ENCODE measurements at places on chromosomes 1 and 21.
A peak's percentile ranks its signal among the peaks of the same experiment; 100 is the strongest.

DNA sequence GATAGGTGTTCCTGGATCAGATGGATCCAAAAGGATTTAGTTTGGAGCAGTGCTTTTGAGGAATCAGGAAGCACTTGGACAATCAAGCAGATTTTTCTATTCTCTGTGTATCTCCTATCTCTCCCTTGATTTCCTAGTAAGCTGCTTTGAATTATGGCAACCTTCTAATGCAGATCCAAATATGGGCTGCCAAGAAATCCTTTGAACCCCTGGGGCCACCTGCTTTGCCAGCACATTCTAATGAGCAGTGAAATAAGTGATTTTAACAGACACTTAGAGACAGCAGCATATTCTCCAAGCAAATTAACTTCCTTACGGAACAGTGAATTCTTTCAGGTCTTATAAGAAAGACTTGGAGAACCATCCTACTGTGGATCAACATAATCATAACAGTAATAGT, 195.4 kb downstream of the GPR52 start:
- H3K27ac ChIP-seq = no peak overlapping the region
- no peak for DNase-seq
- H3K27me3 ChIP-seq = no peaks in the 10 kb centered on the region

DNA sequence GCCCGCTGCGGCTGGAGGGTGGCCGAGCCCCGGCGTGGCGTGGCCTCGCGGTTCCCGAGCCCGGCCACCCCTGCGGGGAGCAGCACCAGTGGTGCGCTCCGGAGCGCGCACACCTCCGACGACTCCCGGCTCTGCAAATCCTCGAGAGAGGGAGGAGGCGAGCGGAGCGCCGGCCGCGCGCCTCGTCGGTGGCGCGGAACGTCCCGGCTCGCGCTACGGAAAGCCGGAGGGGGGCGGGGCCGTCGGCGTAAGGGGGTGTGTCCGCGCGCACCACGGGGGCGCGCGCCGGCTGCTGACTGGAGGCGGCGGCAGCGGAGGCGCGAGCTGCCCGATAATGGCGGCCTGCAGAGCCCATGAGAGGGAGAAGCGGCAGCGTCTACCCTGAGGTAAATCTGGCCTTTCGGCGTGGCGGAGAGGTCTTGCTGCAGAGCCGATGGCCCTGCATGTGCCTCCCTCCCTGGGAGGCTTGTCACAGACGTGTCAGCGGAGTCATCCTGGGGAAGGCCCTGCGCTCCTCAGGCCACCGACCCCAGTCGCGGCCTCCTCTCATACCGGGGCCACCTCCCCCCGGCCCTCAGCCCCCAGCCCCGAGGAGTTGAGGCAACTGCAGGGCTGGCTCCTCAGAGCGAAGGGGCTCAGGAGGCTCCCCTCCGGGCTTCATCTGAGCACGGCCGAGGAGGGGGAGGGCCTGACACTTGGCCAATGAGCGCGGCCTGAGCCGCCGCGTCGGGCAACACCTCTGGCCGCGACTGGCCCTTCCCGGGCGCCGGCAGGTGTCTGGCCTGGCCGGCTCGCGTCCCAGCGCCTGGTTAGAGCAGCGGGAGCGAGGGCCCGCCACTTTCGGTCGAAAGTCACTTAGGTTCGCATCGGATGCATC, at the start of gene PDIK1L:
TSS of gene PDIK1L (plus strand) at position 295 of the 877 bp plus-strand sequence. CDS start 2,485 bp downstream, outside the sequence.
- peak within 1 kb of the TSS; percentile 85 for H3K4me3 ChIP-seq
- peaks cover 17% of the 10 kb centered on the region for H3K36me3 ChIP-seq
- H3K27ac ChIP-seq = peak within 1 kb of the TSS; percentile 83
- peak; percentile 87 for DNase-seq
- H3K27me3 ChIP-seq = no peaks in the 10 kb centered on the region
- peaks cover 20% of the 10 kb centered on the region for H3K4me1 ChIP-seq

- H3K36me3 ChIP-seq = no peaks in the 10 kb centered on the region
- no peak for DNase-seq
- H3K27me3 ChIP-seq = no peaks in the 10 kb centered on the region
- H3K4me3 ChIP-seq = no peak overlapping the region
- no peak overlapping the region for H3K27ac ChIP-seq
- no peaks in the 10 kb centered on the region for H3K4me1 ChIP-seq
Observed at GRCh38 chr1:244792188-244792850, 43.1 kb upstream of the COX20 start.

GRCh38 chr1:117093091-117093534, 28.4 kb downstream of the TRIM45 start:
- no peak overlapping the region for H3K4me3 ChIP-seq
- no peak for DNase-seq
- H3K36me3 ChIP-seq = peaks cover 20% of the 10 kb centered on the region
- no peaks in the 10 kb centered on the region for H3K4me1 ChIP-seq

DNA sequence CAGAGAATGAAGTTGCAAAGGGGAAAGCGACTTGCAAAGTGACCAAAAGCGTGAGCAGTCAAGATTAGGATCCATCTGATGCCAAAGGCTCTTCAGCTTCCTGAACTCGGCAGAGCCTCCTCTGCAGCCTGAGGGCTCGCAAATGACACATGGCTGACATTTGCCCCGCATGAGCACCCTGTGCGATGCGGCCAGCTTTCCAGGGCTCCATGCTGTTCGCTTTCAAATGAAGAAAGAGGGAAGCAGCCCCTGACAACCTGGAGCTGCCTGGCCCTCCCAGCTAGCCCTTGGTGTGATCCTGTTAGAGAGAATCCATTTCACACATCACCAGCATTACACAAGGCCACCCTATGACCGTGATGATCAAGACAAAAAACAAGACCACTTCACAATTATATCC, 20.2 kb upstream of the FAM131C start:
- H3K27ac ChIP-seq = no peak overlapping the region
- peaks cover 4% of the 10 kb centered on the region for H3K36me3 ChIP-seq
- H3K4me1 ChIP-seq = peaks cover 6% of the 10 kb centered on the region
- no peak for DNase-seq

DNA sequence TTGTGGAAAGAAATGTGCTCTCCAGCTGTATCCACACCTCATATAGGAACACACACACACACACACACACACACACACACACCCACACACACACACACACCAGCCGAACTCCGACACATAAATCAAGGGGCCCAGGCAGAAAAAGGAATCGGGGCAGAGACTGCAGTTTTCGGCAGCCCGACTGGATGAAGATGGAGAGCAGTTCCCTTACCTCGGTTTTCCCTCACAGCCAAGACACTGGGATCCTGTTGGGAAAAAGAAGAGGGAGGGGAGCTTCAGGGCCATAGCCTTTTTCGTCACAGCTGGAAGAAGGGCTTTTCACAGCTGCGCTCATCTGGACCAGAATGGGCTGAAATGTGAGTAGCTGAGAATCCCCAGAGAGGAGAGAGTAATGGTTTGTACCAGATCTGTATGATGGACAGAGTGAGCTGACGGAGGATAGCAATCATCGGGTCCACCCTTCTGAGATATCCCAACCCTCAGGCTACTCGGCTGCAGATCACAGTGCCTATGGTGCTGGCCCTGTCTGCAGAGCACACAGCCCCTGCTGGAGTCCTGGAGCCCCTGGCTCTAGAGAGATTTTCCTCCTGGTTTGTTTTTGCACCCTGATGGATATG, 37.7 kb downstream of the PIK3C2B start:
- H3K4me1 ChIP-seq = peaks cover 24% of the 10 kb centered on the region
- H3K36me3 ChIP-seq = peaks cover 12% of the 10 kb centered on the region
- H3K27ac ChIP-seq = no peak overlapping the region

DNA sequence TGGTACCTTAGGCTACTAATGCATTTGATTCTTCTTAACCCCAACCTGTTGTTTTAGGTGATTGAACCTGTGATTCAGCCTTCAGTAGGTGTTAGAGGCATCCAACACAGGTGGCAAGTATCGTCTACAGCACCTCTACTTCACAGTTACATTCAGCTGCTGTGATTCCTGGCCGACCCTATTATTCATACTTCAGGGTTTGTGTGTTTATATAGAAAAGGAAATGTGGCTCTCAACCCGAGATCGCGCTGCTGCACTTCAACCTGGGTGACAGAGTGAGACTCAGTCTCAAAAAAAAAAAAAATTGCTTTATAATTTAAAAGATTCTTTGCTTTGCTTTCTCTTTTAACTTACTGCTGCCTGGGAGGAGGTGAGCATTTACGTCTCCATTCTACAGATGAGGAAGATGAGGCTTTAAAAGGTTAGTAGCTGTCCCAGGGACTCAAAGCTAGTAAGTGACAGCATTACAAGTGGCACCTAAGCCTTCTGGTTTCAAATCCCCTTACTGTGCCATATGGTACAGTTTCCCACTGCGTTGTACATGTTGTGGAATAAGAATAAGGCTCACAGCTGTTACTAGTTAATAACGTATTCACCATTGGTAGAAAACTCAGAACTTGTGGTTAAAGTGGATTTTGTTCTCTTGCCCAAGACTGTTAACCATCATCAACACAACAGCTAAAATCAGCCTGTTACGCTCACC, 9.9 kb upstream of the GPR25 start:
- peak overlapping the region; percentile 43 for H3K4me3 ChIP-seq
- no peak for DNase-seq
- peak overlapping the region; percentile 86 for H3K27ac ChIP-seq
- peaks cover 32% of the 10 kb centered on the region for H3K4me1 ChIP-seq
- H3K36me3 ChIP-seq = no peaks in the 10 kb centered on the region

DNA sequence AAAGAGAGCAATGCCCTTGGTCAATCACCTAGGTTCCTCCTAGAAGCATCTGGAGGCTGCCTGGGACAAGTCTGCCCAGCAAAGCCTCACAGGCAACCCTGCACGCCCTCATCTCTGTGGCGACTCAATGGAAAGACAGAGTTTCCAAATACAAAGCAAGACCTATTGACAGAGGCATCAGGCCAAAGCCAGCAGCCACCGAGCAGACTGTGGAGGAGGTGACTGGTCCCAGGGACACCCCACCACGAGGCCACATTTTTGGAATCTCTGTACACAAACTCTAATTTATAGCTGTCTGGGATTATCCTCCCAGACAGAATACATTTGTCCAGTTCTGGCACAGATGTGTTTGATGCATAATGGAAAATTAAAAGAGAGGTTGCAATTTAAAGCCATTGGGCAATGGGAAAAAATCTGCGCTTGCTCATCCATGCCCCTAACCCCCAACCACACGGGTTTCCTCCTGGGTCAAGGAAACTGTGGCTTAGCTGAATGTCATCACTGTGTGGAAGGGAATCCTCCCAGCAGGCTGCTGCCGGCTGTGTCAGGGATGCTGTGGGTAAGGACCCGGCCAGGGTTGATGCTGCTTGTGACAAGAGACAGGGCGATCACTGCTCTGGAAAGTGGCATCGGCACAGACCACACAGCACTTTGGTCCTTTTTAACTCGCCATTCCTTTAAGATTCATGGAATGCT, 14.3 kb downstream of the TSPAN2 start:
- no peak overlapping the region for H3K27ac ChIP-seq
- no peak for DNase-seq
- no peak overlapping the region for H3K4me3 ChIP-seq
- H3K4me1 ChIP-seq = peaks cover 8% of the 10 kb centered on the region
- H3K27me3 ChIP-seq = no peaks in the 10 kb centered on the region

- peaks cover 30% of the 10 kb centered on the region for H3K27me3 ChIP-seq
- no peak for DNase-seq
- peaks cover 1% of the 10 kb centered on the region for H3K36me3 ChIP-seq
- no peak overlapping the region for H3K27ac ChIP-seq
- H3K4me3 ChIP-seq = no peak overlapping the region
Observed at GRCh38 chr1:64453688-64454087, 16.2 kb upstream of the CACHD1 start.

- H3K4me1 ChIP-seq = no peaks in the 10 kb centered on the region
- H3K4me3 ChIP-seq = no peak overlapping the region
- H3K36me3 ChIP-seq = peaks cover 37% of the 10 kb centered on the region
- DNase-seq = no peak
Observed at GRCh38 chr1:1666526-1666925, 7.7 kb upstream of the CDK11B start.

- peak overlapping the region; percentile 32 for H3K27ac ChIP-seq
- H3K4me1 ChIP-seq = no peaks in the 10 kb centered on the region
- H3K4me3 ChIP-seq = no peak overlapping the region
- H3K36me3 ChIP-seq = no peaks in the 10 kb centered on the region
Observed at GRCh38 chr1:116708255-116708900, 40.8 kb upstream of the IGSF3 start.

DNA sequence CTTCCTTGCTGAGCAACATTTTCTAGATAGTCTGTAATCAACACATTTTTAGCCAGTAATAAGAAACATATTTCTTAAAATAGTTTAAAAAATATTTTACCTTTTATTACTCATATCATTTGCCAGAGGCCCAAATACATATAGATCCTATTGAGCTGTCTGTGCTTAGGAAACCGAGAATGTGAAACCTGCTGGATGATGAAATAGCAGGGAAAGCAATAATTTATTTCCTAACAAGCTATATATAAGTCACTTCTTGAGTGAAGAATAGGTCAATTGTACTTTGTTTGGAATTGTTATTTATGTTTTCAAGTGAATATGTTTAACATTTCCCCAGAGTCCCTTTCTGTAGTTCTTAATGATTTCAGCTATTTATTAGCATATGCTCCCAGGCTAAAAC, 339.9 kb upstream of the TMPRSS15 start:
- H3K27me3 ChIP-seq = no peaks in the 10 kb centered on the region
- DNase-seq = no peak
- no peaks in the 10 kb centered on the region for H3K4me1 ChIP-seq
- no peak overlapping the region for H3K4me3 ChIP-seq

GRCh38 chr1:201424146-201424545, 2.6 kb upstream of the TNNI1 start:
- H3K27ac ChIP-seq = no peak overlapping the region
- H3K4me3 ChIP-seq = no peak overlapping the region

- no peak for DNase-seq
- H3K27ac ChIP-seq = no peak overlapping the region
- no peak overlapping the region for H3K4me3 ChIP-seq
- H3K4me1 ChIP-seq = peaks cover 8% of the 10 kb centered on the region
- H3K27me3 ChIP-seq = no peaks in the 10 kb centered on the region
Observed at GRCh38 chr1:206952171-206952570, 5.9 kb upstream of the PIGR start.

DNA sequence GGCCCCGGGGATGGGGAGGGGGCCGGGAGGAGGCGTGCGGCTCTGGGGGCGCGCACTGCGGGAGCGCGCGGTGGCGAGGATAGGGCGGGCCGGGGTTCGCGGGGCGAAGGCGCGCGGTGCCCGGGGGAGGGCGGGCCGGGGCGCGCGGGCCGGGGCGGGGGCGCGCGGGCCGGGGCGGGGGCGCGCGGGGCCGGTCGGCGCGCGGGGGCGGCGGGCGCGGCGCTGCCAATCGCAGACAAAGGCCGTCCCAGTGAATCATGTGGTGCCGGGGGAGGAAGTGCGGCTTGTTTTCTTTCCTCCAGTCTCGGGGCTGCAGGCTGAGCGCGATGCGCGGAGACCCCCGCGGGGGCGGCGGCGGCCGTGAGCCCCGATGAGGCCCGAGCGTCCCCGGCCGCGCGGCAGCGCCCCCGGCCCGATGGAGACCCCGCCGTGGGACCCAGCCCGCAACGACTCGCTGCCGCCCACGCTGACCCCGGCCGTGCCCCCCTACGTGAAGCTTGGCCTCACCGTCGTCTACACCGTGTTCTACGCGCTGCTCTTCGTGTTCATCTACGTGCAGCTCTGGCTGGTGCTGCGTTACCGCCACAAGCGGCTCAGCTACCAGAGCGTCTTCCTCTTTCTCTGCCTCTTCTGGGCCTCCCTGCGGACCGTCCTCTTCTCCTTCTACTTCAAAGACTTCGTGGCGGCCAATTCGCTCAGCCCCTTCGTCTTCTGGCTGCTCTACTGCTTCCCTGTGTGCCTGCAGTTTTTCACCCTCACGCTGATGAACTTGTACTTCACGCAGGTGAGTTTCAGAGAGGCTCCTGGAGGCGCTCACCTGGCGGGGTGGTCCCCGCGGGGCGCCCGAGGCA, at the start of gene GPR137B:
TSS of gene GPR137B (plus strand) at position 287 of the 851 bp plus-strand sequence. CDS start at position 371, 84 bp downstream.
- H3K4me1 ChIP-seq = peaks cover 57% of the 10 kb centered on the region
- peak within 1 kb of the TSS; percentile 74 for H3K27ac ChIP-seq
- peaks cover 22% of the 10 kb centered on the region for H3K27me3 ChIP-seq
- no peak for DNase-seq
- peak within 1 kb of the TSS; percentile 86 for H3K4me3 ChIP-seq
